ENCODE measurements at places on chromosomes 7 and 10. TPM values are rescaled to one million over a fixed set of nuclear protein-coding genes. Genes with fewer than 3 reads are reported as not detected.

- DNase-seq, result peak; percentile 31
Measured at GRCh38 chr7:125934955-125935354, 1005.3 kb upstream of the POT1 start.

DNA sequence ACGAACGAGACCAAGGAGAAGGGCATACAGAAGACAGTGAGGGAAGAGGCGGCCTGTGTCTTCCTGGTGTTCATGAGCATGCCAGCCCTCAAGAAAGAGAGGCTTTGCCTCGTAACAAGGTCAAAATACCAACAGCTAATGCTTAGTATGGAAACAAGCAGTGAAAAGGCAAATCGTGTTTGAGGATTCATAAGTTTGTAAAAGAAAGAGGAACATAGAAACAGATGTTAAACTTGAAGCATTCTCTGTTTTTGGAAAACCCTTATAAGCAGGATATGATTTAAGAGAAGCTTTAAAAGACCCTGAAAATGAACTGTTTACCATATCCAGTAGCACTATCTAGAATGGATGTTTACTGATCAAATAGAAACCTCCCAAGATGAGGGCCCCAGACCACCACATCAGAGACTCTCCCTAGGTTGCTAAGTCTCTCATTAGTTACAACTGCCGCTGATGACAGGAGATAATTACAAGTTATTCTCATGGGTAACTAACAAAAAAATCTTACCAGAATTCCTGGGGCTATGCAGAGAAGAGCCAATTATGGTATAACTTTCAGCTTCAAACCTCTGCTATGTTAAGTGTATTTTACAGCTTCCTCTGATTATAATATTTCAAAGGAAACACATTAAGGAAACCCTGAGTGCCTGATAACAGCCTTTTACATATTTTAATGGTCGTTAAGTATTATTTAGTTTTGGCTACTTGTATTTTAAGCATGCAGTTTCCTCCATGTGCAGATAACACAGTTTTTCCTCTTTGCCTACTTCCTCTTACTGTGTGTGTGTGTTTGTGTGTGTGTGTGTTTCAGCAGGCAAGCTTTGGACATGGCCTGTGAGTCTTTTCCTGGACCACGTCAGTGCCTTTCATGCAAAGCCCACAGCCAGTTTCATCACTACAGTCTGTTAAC, 17.9 kb downstream of the JCAD start:
- no peak for DNase-seq

GRCh38 chr10:129852829-129853561, 111.1 kb downstream of the EBF3 start:
- no peak for DNase-seq

DNA sequence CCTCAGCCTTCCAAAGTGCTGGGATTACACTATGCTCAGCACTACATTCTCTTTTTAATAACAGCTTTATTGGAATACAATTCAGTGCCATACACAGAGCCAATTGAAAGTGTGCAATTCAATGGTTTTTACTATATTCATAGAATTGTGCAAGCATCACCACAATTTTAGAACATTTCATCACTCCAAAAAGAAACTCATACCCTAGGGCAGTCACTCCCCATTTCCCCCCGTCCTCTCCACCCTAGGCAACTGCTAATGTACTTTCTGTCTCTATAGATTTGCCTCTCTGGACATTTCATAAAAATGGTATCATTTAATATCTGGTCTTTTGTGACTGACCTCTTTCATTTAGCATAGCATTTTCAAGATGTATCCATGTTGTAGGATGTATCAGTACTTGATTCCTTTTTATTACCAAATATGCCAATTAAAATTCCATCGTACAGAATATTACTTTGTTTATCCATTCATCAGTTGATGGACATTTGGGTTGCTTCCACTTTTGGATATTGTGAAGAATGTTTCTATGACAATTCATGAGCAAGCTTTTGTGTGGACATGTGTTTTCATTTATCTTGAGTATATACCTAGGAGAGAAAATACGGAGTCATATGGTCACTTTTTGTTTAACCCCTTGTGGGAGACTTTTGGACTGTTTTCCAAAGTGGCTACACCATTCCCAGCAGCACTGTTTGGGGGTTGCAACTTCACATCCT, 6.3 kb upstream of the XPNPEP1 start:
- no peak for DNase-seq

DNA sequence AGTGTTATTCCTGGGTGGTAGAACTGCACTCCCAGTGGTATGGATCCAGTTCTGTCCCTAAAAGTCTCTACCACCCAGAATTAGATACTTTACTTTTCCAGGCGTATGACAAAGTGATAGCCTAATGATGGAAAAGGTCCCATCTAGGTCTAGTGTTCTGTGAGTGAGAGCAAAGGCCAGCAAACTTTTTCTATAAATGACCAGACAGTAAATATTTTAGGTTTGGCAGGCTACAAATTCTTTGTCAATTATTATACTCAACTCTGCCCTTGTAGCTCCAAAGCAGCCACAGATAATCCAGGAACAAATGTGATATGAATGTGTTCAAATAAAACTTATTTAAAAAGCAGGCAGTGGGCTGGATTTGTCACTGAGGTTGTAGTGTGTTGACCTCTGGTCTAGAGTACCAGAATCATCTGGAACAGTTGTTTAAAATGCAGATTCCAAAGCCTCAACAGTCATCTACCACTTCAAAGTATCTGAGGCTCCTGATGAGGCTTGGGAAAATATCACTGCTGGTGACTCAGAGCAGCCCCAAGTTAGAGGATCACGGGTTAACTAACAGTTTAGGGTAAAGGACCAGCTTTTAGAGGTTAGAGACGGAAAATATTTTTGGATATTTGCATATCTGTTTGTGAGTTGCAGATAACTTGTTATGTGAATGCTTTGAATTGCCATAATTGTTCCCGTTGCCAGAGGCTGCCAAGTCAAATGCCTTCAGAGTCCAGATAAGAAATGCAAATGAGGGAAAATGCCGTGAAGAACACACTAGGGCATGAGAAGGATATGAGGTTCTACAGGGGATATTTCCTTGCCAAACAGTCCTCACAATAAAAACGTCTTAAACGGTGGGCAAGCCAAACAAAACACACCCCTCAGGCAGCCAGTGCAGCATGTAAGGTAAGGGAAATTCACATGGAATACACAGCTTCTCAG, 19.4 kb downstream of the NRAP start:
- DNase-seq, result peak; percentile 79

DNA sequence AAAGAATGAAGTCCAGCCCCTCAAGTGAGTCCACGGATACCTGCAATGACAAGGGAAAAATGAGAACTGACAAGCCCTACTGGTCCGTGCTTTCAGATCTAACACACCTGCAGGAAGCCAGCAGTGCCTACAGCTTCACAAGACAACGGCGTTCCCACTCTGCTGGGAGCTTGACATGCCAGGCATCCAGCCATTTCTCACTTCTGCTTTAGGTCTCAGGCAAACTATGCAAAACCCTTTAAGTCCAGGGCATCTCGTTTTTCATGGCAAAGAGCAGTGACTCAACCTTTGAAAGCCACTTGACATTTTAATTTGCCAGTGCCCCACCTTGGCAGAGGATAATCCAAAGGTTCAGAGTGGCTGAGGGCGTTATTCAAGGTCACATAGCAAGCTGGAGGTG, 49.1 kb upstream of the GPAM start:
- no peak for DNase-seq

- no peak for DNase-seq
Measured at GRCh38 chr7:94763268-94763667, 107.3 kb upstream of the SGCE start.

DNA sequence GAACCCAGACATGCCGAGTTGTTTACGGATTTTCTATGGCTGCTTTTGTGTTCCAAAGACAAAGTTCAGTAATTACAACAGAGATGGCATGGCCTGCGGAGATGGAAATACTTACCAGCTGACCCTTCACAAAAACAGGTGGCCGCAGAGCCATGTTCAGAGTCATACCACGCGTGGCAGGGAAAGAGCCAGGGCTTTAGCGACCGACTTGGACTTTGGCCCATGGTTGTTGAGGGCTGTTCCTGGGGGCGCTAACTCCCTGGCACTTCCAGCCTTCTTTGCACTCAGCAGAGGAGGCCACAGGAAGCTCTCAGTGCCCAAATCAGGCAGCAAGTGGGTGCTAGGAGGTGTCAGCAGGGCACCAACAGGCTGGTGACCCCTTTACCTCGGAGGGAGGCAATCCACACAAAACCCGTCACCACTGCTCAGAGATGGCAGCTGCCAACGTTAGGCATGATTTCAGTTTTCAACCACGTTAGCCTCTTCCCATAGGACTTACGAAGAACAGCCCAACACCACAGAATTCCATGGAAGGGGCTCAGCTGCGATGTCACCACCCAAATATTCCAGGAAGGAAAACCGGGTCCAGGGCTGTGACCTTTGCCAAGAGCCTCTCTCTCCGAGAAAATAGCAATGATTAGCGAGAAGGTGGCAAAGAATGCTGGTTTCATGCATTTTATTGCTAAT, 21.4 kb upstream of the CNPY1 start:
- no peak for DNase-seq

DNA sequence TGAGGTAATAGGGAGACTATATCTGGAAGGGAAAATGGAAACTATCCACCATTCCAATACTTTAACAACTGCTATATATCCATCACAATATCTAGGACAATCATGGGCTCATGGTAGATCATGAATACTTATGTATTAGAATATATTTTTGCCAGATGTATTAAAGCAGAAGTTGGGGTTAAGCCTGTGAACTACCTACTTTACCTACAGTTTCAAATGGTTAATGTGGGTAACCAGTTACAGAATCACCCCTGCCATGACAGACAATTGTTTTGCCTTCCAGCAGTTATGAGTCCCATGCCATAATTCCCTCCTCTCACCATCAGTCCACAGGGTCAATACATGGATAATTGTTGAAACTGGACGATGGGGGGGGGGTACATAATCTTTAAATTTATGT, 29.9 kb upstream of the RAPGEF5 start:
- no peak for DNase-seq

DNA sequence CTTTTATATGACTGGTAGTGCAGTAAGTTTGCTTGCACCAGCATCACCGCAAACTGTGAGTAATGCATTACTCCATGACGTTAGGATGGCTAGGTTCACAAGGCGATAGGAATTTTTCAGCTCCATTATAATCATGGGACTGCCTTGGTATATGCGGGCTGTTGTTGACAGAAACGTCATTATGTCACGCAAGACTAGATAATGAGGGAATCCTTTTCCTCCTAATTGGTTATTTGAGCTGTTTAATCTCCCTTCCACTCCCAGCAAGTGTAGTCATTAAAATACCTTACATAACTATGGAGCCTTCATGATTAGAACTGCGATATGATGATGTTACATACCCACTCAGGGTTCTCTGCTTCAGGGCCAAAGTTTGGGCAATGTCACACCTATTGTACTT, 17.3 kb downstream of the KLLN start:
- DNase-seq, result no peak

CCDC3 gene
- 2.4 TPM for total RNA-seq

SERPINE1 gene
- total RNA-seq, result 12.7 TPM

ATRNL1 gene
- total RNA-seq, result 4.9 TPM

DMBT1 gene
- not detected for total RNA-seq

ANKMY2 gene
- total RNA-seq, result 46.8 TPM

PON1 gene
- not detected for total RNA-seq

GRM8 gene
- total RNA-seq, result 2.9 TPM

KAT6B gene
- total RNA-seq, result 3.1 TPM

H2BK1 gene
- 0.64 TPM for total RNA-seq

IQCE gene
- total RNA-seq, result 17.2 TPM
